ENCODE measurements at places on chromosomes 2 and 18. TPM values are rescaled to one million over a fixed set of nuclear protein-coding genes. Genes with fewer than 3 reads are reported as not detected.

GRCh38 chr2:130986890-130987493 lies 106.3 kb downstream of the FAM168B start:
- no peak for DNase-seq

- DNase-seq = no peak
These were observed 951.7 kb upstream of the CNTNAP5 start for GRCh38 chr2:123073371-123073770.

DNA sequence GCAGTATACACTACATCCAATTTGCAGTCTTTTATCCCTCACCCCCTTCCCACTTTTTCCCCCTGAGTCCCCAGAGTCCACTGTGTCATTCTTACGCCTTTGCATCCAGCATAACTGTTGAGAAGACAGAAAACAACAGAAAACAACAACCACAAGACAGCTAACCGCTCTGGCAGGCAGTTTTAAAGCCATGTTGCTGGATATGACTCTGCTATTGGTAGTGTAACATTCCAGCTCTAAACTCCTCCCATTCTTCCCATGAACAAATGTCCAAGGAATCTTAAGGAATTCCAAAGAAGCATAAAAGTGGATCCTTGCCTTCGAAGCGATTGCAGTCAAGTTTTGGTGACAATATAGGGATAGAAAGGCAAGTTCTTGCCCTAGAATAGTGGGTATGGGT lies 599.1 kb downstream of the NYAP2 start:
- no peak for DNase-seq

- DNase-seq = no peak
These were observed 88.5 kb upstream of the GLS start for GRCh38 chr2:190791976-190792575.

GRCh38 chr2:180970016-180970415 lies 10.4 kb upstream of the UBE2E3 start:
- no peak for DNase-seq

GRCh38 chr2:199404841-199405240 lies 52.9 kb downstream of the SATB2 start:
- DNase-seq = no peak

DNA sequence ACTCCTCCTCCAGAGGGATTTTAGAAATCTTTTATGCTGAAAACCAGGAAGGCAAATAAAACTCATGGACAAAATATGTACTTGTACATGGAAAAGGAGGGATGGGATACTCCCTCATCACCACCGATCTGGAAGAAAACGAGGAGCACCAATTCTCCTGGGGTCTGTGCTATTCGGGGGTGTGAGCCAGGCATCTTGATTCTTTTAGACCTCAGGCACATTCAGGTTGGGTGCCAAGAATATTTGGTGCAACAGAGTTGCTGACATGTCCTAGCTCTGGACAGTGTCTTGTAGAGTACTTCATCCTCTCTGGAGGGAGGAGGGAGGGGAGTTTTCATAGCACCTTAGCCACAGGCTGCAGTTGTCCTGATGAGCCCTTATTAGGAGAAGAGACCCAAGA lies 163.0 kb downstream of the PRKCE start:
- no peak for DNase-seq

DNA sequence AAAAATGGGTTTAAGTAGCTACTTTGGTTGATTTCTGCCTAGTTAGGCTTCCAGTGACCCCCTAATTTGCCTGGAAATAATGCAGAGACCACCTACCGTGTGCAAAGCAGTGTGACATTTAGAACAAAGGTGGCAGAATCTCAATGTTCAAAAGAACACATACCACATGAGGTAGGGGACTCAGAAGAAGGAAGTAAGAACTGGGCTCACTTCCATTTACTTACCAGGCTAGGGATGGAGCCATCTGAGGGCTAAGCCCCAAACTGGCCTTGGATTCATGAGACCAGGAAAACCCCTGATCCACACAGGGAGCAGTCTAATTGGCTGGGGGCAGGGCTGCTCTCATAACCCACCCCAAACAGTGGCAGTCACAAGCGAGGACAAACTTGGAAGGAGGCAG lies 190.7 kb downstream of the NCKAP5 start:
- no peak for DNase-seq

The GNAL gene
- total RNA-seq = 1.0 TPM

The POTEI gene
- total RNA-seq = 0.10 TPM

- DNase-seq = no peak
These were observed 572.3 kb downstream of the PLCL1 start for GRCh38 chr2:198376677-198377076.

DNA sequence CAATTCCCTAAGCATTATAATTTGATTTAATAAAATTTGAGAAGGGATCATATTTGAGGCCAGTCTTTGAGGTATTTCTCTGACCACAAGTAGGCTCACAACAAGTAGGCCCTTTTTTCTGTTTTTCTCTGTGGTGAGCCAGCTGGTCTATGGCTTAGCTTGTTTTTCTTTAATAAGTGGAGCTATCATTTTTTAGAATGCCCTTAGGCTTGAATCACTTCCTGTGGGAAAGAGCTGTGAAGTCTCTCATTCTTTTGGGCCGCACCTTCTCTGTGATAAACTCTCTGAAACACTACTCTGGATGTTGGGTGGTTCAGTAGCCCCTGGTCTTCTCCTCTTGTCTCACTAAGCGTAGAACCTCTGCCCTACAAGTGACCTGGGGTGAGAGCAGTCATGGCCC lies 235.9 kb downstream of the SUCLG1 start:
- no peak for DNase-seq

- no peak for DNase-seq
These were observed 75.4 kb downstream of the MEMO1 start for GRCh38 chr2:31935370-31935769.

- no peak for DNase-seq
These were observed 64.6 kb downstream of the SPTBN1 start for GRCh38 chr2:54520687-54521086.

The WDR43 gene
- 50.9 TPM for total RNA-seq

DNA sequence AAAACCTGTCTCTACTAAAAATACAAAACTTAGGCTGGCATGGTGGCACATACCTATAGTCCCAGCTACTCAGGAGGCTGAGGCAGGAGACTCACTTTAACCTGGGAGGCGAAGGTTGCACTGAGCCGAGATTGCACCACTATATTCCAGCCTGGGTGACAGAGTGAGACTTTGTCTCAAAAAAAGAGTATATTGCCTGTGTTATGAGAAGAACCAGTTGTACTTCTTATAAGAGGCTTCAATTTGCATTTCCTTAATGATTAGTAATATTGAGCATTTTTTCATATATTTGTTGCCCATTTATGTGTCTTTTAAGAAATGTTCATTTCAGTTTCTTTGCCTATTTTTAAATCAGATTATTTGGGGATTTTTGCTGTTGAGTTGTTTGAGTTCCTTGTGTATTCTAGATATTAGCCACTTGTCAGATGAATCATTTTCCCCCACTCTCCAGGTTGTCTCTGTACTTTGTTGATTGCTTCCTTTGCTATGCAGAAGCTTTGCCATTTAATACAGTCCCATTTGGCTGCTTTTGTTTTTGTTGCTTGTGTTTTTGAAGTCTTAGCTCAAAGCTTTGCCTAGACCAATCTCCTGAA lies 75.8 kb upstream of the LRPPRC start:
- DNase-seq = no peak

DNA sequence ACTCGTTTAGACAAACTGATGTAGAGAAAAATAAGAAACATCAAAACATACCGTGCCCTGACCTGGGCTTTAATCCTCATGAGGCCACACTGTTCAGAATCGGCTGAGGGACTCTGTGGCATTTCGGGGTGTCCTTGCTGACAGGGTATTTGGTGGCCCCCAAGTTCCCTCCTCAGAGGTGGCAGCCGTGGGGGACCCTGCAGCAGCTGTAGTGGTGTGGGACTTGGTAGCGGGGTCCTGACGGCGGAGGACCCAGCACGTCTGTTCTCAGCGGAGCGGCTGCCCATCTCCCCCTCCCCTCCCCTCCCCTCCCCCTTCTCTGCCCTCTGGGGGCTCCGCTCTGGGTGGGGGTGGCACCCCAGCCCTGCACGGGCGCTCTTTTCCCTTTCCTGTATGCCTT lies 18.4 kb downstream of the KCNG2 start:
- no peak for DNase-seq

DNA sequence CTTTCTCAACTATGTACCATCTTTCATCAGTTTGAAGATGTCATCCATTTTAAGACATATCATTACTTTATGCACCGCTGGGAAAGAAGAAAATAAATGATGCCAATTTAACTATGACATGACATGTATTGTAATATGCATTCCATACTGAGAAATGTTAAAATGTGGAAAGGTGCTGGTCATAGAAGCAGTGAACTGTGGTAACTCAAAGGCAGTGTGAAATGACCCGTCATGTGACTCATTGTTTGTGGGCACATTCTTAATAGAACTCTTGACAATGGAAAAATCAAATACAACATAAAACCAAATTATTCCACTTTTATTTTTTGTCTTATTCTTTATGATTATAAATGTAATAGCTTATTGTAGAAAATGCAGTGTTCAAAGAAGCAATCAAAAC lies 455.0 kb upstream of the ST6GAL2 start:
- DNase-seq = no peak

- no peak for DNase-seq
These were observed 19.5 kb downstream of the GPR45 start for GRCh38 chr2:105261061-105261460.

- DNase-seq = no peak
These were observed 318 bp downstream of the TYW5 start for GRCh38 chr2:199955007-199955338.

GRCh38 chr2:8657423-8658062 lies 24.3 kb upstream of the ID2 start:
- no peak for DNase-seq

- DNase-seq = no peak
These were observed 255.8 kb downstream of the ERBB4 start for GRCh38 chr2:212282671-212283261.

DNA sequence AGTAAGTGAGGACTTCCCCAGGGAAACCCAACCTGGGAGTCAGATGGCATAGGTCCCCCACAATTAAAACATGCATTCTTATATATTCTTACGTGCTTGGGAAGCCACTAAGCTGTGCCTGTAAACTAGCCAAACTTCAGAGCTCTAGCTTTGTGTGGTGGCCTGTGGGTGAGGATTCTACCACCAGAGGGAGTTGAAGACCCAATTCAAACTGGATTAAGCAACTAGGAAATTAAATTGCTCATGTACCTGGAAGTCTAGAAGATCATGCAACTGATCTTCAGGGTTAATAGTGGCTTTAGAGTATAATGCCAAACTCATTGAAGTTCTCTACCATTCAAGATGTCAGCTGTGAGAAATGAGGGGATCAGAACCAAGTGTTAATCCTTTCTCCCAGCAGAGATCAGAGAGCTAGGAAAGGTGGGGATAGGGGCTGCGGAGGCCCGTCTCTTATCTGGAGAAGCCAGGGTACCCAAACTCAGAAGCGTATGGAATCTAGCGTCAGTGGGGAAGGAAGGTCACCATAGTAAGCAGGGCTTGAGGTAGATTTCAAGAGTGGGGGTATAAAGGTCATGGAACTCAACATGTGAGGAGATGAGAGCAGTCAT lies 53.2 kb upstream of the CCDC85A start:
- no peak for DNase-seq

The KCNG2 gene
- 0.54 TPM for total RNA-seq

The REG1B gene
- total RNA-seq = not detected

The TMEM182 gene
- total RNA-seq = not detected

- DNase-seq = no peak
These were observed 35.3 kb downstream of the SH3BP4 start for GRCh38 chr2:234986876-234987720.

The CAPG gene
- total RNA-seq = 611 TPM

- DNase-seq = no peak
These were observed 905 bp upstream of the NUP35 start for GRCh38 chr2:183123117-183123958.

DNA sequence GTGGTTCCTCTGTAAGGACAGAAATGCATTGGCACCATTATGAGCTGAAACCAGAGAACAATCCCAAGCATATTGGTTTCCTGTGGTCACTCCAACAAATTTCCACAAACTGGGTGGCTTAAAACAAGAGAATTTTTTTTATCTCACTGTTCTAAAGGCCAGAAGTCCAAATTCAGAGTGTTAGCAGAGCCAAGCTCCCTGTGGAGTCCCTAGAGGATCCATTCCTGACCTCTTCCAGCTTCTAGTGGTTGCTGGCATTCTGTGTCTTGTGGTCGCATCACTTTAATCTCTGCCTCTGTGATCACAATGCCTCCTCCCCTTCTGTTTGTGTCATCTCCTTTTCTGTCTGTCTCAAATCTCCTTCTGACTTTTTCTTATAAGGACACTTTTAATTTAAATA lies 380.3 kb downstream of the NYAP2 start:
- DNase-seq = no peak

DNA sequence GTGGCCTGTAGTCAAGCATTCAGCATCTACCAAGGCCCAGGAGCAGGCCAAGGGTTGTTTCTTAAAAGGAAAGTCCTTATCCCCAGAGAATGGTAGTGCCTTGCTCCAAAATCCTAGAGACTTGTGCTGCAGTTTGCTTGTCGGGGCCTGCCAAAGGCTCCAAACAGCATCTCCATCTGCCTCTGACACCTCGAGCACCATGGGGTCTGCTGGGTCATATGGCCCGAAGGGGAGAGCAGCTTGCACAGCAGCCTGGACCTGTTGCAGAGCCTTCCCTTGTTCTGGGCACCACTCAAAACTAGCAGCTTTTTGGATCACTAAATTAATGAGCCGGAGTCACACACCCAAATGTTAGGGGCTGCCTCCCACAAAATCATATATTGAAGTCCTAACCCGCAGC lies 35.7 kb downstream of the GNAL start:
- DNase-seq = no peak

GRCh38 chr2:134070281-134070741 lies 183.6 kb upstream of the MGAT5 start:
- no peak for DNase-seq

DNA sequence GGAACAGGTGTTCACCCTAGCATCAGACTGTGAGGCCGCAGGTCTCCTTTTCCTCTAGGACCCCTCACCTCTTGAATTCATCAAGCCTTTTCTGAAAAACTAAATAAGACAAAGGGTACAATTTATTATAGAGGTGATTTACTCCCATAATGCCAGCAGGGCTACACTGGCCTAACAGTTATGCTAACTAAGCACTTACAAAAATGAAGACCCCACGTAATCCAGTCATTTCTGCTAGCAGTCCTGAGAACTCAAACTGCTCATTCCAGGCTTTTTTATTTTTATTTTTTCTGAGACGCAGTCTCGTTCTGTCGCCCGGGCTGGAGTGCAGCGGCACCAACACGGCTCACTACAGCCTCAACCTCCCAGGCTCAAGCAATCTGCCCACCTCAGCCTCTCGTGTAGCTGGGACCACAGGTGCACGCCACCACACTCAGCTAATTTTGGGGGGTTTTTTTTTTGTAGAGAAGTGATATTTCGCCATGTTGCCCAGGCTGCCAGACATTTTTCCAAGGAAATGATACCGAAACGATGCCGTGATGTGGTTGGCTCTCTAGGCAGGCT lies 14.2 kb downstream of the CAPG start:
- no peak for DNase-seq

DNA sequence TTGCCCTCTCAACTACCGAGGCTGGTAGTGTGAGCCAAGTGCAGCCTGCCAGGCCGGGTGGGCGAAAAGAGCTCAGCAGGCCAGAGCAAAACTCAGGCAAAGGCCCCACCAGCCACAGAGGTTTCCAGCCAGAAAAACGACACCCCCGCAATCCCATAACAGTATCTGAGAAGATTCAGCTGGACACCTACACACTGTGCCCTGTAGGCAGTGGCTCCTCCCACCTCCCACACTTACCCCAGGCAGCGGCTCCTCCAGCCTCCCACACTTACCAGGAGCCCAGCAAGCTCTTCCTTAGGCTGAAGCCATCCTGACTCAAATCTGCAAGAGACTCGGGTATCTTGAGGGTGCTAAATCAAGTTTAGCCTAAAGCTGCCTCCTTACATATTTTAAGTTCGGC lies 15.6 kb upstream of the TMEM18 start:
- no peak for DNase-seq
